Foreskin keratinocyte (primary cell): ENCODE measurements at places on chromosomes 6 and 20. TPM values are rescaled to one million over a fixed set of nuclear protein-coding genes. Genes with fewer than 3 reads are reported as not detected.
A peak's percentile ranks its signal among the peaks of the same experiment; 100 is the strongest.

DNA sequence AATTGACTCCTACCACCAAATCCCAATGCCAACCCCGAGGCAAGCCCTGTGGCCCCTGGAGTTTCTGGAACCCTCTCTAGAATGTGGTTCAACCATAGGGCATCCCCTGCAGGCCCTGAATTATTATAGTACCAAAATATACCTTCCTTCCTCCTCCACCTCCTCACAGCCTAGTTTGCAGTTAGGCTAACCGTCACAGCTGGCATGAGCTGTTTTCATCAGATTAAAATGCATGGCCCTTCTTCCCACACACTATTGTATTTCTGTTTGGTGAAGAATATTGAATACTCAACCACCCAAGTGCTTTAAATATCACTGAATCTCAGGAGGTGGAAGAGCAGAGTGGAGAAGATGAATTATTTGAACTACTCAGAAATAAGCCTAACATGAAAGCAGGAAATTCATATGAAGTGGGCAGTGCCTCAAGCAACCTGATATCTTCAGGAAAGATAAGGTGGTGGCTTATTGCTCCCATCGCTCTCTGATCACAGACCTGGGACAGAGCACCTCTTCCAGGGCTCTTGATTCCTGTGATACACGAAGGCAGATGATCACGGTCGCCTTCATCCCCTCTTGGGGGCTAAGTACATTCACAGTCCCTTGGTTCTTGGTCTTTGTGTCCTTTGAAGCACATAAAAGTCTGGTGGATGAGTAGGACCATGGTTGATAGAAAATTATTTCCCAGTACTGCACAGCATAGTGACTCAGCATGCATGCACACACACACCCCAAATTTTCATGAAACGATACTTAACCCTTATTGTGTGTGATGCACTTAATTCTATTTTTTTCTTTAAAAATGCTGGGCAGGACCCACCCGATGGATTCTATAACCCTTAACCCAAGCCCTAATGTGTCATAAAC, 90.9 kb downstream of the PSMG4 start:
- no peak for DNase-seq

Gene BEND6
- 1.8 TPM in 2 replicates for total RNA-seq

Gene KCNB1
- not detected in 2 replicates for total RNA-seq

DNA sequence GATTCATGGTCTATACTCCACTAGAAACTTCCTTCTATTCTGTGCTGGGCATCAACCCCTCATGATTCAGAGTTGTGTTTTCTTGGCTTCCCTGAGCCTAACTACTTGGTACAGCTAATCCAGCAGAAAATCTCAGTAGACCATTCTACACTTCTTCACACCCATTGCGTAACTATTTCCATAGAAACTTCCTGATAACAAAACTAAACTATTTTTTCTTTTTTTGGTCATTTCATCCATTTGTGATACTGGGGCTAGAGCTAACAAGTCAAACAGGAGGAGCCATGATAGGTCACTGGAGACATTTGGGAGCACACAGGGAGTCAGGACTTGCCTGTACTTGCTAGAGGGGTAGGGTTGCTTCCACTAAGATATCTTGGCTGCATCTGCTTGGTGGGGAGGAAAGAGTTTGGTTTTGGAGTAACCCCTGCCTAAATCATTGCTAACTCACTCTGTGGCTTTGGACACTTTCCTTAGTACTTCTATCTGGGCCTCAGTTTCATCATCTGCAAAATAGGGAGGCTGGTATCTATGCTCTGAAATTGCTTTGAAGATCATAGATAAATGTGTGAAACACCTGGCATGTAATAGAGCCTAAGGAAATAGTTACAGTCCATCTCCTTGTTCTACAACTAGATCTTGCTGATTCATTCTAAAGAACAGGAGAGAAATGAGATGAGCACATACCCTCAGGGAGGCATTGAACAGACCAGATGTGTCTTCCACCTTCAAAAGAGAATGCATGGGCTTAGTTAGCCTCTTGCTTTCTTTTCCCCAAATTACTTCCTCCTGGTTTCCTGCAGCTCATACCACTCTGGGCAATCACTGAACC, 127.9 kb upstream of the ADGRF1 start:
- peak; percentile 99 for DNase-seq

- DNase-seq, result no peak
Measured at GRCh38 chr6:98380589-98380988, 453.8 kb upstream of the POU3F2 start.

DNA sequence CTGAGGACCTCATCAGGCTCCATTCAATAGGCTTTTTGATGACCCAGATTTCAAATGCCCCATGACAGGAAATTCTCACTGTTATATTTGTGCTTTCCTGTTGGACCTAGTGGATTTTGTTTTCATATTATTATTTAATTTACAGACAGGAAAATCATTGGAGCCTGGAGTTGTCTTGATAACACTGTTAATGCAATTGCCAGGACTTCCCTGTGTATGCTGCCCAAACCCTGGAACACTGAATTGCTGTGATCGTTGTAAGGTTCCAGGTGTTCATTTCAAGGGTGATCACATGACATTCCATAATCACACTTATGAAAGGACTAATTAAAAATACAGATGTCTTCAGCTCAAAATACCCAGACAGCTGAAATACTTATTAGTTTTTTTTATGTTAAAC, 783.2 kb downstream of the DHX35 start:
- no peak for DNase-seq

- DNase-seq, result no peak
Measured at GRCh38 chr6:142960098-142960497, 15.1 kb upstream of the HIVEP2 start.

Gene BCL2L1
- total RNA-seq, result 114 and 136 TPM in 2 replicates

DNA sequence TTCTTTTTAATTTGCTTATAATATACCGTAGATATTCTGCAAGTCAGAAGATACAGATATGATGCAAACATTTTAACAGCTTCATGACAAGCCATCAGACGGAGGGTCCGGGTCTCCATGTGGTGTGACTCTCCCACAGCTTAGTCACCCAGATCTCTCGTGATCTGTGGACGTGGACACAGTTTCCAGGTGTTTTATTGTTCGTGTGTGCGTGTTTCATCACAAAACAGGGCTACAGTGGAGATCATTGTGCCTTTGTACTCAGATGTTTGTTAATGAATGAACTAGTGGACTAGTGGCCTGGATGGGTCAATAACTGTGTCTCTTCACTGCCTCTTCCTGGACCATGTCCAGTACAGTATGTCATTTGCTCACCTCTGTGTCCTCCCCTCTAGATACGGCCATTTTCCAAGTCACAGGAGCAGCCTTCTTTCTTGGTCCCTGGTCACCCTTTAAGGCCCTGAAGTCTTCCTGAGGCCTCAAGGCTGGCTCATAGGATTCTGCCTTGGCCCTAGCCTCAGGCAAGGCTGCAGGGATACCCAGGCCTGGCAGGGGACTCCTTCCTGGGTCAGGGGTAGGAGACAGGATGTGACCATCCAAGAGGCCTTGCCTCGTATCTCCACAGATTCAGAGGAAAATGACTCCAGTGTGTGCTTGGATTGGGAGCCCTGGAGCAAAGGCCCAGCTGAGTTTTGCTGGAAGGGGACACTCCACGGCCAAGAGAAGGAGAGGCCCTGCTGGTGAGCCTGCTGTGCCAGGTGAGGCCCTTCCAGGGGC, 4.6 kb downstream of the ADIG start:
- DNase-seq, result no peak

GRCh38 chr6:153149891-153150290, 18.8 kb upstream of the RGS17 start:
- no peak for DNase-seq

- DNase-seq, result no peak
Measured at GRCh38 chr6:51459958-51460357, 627.5 kb downstream of the PKHD1 start.

DNA sequence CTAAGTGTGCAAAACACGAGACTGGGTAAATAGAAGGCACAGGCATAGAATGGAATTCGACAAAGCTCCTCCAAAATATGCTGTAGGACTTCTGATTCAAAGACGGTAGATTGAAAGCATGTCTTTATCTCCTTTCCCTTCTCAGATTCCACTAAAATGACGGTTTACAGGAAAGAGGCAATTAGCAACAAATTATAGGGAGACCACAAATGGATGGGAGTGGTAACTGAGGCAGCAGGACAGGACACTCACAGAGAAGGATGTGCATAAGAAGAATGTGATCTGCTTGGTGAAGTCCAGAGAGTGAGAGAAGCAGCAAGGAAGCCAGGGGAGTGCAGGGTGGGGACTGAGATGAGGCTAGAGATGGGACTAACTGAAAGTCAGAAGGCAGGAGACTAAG, 113.4 kb upstream of the MRPS10 start:
- no peak for DNase-seq

Gene ZNF311
- total RNA-seq, result 2.3 and 3.3 TPM in 2 replicates

GRCh38 chr6:111579816-111580215, 25.9 kb downstream of the TRAF3IP2 start:
- DNase-seq, result no peak

- DNase-seq, result no peak
Measured at GRCh38 chr6:168127384-168127868, 48.4 kb upstream of the FRMD1 start.

DNA sequence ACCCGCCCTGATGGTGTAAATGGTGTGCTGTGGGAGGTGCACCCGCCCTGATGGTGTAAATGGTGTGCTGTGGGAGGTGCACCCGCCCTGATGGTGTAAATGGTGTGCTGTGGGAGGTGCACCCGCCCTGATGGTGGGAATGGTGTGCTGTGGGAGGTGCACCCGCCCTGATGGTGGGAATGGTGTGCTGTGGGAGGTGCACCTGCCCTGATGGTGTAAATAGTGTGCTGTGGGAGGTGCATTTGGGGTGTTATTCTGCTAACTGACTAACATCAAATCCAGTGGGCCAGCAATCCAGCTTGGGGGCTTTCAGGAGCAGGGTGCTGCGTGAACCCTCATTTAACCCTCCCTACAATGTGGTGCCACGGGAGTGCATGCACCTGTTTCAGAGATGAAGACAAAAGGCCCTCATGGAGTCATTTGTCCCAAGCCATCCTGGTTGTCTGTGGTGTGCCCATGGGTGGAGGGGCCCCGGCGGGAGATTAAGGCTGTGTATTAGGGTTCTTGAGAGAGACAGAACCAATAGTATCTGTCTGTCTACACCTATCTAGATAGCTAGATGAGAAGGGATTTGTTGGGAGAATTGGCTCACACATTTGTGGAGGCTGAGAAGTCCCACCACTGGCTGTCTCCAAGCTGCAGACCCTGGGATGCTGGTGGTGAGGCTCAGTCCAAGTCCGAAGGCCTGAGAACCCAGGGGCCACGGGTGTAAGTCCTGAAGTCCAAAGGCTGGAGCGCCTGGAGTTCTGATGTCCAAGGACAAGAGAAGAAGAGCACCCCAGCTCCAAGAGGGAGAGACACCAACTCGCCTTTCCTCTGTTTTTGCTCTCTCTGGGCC, 39.2 kb downstream of the TMEM242 start:
- no peak for DNase-seq

DNA sequence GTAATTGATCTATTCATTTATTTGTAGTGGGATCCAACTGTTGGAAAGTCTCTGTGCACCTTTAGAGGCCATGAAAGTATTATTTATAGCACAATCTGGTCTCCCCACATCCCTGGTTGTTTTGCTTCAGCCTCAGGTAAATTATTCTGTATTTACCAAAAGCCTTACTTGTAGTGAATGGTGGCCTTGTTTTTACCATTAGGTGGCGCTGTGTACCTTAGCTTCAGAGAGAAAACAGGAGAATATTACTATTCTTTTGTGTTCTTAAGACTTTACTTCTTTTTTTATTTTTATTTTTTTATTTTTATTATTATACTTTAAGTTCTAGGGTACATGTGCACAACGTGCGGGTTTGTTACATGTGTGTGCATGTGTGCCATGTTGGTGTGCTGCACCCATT, 23.7 kb downstream of the PEX7 start:
- DNase-seq, result peak; percentile 29

Gene MYO6
- 21.9 and 23.7 TPM in 2 replicates for total RNA-seq

- peak; percentile 23 for DNase-seq
Measured at GRCh38 chr6:146289816-146290588, 253.6 kb upstream of the RAB32 start.

DNA sequence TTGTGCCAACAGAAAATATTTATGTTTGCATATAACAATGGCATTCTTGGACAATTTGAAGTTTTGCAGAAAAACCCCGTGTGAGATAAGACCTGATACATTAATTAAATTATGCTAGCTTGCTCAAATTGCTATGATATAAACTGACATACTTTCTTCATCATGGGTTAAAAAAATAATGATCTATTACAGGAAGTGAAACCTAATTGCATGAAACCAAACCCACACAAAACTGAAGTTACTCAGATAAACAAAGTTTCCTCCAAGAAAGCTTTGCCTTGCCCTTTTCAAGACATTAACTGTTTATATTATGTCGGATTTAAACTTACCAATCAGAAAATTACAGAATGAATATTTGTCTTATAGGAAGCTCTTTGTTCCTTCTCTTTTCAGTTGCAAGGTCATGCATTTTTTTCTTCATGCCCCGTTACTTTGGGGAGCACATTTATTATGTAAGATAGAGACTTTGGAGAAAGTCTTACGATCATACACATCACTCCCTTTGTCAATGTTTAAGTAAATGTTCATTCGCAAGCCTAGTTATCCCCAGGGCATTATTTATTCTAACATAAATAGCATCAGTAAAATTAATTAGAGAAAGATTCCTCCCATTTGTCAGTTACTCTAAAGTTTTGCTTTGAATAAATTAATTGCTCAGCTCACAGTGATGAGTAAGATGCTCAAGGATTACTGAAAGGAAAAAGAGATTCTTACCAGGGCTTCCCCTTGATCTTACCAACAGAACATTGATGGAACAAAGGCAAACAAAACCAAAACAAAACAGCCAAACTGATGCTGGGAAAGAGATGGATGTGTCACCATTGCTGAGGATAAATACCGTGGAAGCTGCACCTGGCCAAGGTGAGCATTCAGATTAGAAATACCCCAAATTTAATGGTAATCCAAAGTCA, 14.8 kb upstream of the TMEM244 start:
- DNase-seq, result no peak

- no peak for DNase-seq
Measured at GRCh38 chr20:44405257-44405656, 49.8 kb downstream of the HNF4A start.
